Caco-2 (cell line): ENCODE measurements at places on chromosomes 12 and 14. TPM values are rescaled to one million over a fixed set of nuclear protein-coding genes. Genes with fewer than 3 reads are reported as not detected.

TAS2R42 gene
- total RNA-seq: not detected in 2 replicates

DNA sequence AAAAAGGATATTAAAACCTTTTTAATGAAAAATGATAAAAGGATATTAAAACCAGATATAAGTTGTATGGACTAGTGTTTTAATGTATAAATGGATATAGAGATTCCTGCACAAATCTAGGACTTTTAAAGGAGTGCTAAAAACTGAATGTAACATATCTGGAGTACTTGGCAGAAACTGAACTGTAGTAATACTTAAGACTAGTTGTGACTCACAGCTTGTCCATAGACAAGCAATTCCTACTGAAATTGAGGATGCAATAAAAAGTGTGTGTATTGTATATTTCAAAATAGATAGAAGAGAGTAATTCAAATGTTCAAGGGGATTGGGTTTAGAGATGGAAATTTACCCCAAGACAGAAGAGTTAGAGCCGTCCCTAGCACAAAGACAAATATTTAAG, 59.6 kb downstream of the FBXO33 start:
- no peak overlapping the region for H3K27ac ChIP-seq
- no peak overlapping the region for H3K4me3 ChIP-seq
- no peaks in the 10 kb centered on the region for H3K27me3 ChIP-seq
- no peaks in the 10 kb centered on the region for H3K36me3 ChIP-seq
- H3K4me1 ChIP-seq: peaks cover 18% of the 10 kb centered on the region

GRCh38 chr14:57498035-57498434, 4.4 kb upstream of the CCDC198 start:
- no peak overlapping the region for H3K4me3 ChIP-seq
- H3K27me3 ChIP-seq: no peaks in the 10 kb centered on the region
- no peaks in the 10 kb centered on the region for H3K36me3 ChIP-seq
- no peak overlapping the region for H3K27ac ChIP-seq
- peaks cover 10% of the 10 kb centered on the region; the same call in 1 of the 2 replicates for H3K4me1 ChIP-seq
- DNase-seq: no peak

- DNase-seq: no peak
- H3K27ac ChIP-seq: no peak overlapping the region
- no peaks in the 10 kb centered on the region for H3K36me3 ChIP-seq
- no peak overlapping the region for H3K4me3 ChIP-seq
- no peaks in the 10 kb centered on the region for H3K27me3 ChIP-seq
Observed at GRCh38 chr14:35879654-35880249, 53.6 kb downstream of the BRMS1L start.

DNA sequence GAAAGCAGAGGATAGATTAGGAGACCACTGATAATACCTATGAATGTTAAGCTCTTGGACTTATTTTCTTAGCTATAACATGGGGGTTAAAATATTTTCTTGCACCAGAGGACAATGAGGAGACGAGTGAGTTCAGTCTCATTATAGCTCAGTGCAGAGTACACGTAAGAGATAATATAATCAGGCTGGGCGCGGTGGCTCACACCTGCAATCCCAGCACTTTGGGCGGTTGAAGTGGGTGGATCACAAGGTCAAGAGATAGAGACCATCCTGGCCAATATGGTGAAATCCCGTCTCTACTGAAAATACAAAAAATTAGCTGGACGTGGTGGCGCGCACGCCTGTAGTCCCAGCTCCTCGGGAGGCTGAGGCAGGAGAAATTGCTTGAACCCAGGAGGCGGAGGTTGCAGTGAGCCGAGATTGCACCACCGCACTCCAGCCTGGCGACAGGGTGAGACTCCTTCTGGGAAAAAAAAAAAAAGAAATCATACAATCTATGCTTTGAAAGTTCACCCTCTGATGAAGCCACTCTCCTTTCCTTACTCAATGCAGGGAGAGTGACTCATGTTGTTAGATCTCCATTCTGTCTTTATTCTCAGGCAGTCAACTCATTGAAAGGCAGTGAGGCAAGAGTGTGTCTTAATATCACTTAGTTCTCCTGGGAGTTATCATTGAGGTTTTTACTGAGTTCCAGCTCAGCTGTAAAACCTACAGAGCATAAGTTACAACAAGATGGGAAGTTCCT, 134.2 kb downstream of the SYNE2 start:
- H3K36me3 ChIP-seq: no peaks in the 10 kb centered on the region
- DNase-seq: no peak
- H3K27ac ChIP-seq: no peak overlapping the region

AQP2 gene
- total RNA-seq: not detected in 2 replicates

KCNA1 gene
- not detected in 2 replicates for total RNA-seq

- no peaks in the 10 kb centered on the region for H3K36me3 ChIP-seq
- H3K4me1 ChIP-seq: peaks cover 15% of the 10 kb centered on the region; the same call in 1 of the 2 replicates
- H3K27me3 ChIP-seq: no peaks in the 10 kb centered on the region
Observed at GRCh38 chr14:34364201-34364600, 97.8 kb downstream of the SPTSSA start.
